ENCODE measurements at places on chromosomes 2 and 18.

- DNase-seq = no peak
These were observed 12.5 kb upstream of the PAX8 start for GRCh38 chr2:113291191-113291590.

DNA sequence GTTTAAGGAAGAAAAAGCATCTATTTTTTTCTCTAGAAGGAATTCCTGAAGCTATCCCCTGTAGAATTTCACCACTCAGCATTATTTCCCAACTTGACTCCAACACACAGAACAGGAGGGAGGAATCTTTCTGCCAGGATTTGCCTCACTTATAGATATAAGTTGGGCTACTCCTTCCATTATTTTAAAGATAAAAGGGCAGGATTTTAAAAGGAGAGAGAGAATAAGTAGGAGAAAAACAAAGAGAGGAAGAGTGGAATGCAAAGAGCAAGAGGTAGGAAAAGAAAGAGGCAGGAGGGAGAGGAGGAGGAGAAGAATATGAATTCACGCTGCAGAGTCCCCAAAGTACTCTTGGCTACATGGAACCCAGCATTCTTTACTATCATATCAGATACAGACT, 182.5 kb downstream of the TCF4 start:
- no peak for DNase-seq

DNA sequence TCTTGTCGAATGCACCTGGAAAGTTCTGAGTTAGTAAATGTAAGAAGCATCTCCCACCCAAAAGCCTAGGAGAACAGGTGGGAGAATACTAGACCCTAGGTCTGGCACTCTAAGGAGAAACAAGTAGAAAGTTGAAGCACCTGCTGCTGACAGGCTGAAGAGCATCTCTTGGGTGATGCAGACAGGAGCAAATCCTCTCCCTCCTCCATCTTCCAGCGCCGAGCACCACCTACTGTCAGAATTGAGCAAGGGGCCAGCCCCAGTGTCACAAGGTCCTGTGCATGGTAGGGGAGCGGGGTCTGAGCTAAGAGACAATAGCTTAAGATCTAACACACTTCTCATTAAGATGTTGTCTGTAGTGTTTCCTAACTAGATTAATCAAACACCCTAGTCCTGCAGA, 52.9 kb downstream of the HK2 start:
- no peak for DNase-seq

- DNase-seq = no peak
These were observed 14.6 kb upstream of the NOSTRIN start for GRCh38 chr2:168787782-168788376.

DNA sequence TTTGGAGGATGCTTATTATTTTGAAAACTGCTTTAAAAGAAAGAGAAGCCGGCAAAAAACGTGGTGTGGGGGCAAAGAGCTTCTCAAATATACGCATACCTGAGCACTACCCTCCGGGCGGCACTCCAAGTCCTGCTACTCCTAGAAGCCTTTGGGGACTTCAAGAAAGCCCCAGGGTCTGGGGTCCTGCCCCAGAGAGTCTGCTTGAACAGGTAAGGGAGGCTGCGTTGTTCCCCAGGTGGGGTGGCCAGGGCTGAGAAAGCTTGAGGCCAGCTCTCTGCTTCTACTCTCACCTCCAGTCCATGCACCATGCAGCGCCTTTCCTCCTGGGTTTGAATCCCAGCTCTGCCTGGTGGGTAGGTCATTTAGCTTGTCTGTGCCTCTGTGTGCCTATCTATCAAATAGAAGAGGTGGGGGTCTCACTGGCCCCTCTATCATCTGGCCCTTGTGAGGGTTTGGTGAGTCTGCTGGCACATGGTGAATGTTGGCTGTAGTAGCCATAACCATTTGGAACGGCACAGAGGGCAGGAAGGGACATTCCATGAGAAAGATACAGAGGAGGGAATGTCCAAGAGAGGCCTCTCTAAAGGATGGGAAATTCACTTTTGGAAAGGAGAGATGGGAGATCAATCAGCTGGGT, 19.5 kb downstream of the MALL start:
- no peak for DNase-seq

GRCh38 chr2:212863185-212863588, 288.2 kb downstream of the IKZF2 start:
- DNase-seq = no peak

DNA sequence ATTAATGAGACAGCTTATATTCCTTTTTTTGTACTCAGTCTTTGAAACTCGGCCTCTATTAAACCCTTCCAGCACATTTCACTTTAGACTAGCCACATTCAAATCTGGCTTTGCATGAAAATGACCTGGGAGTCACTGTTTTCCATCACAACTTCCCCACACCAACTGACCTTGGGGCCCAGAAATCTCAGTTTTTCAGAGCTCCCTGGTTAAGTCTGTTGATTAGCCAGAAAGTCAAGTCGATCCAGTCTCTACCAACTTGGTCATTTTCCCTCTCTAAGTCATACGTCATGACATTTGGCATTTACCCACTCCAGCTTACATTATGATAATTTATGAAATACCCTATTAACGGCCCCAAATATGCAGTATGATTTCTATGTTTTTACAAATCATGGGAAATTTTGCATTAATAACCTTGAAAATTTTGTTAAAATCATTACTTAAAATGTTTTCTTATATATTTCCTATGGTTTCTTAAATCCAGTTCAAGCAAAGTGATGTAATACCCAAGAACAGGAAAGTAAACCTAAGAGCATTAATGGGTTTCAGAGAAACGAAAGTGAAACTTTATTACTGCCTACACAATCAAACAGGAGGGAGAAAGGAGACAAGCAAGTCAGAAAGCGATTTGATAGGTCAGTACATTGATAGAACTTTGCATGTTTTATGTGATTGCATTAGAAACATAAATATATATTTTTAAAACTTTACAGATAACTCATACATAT, 77.1 kb downstream of the SPATS2L start:
- no peak for DNase-seq

Data from central memory CD8-positive, alpha-beta T cell (primary cell).